ENCODE measurements at places on chromosomes 4 and X. TPM values are rescaled to one million over a fixed set of nuclear protein-coding genes. Genes with fewer than 3 reads are reported as not detected.

CXCR3 gene
- not detected for total RNA-seq

MMRN1 gene
- total RNA-seq = 818 TPM

ATP10D gene
- 55.2 TPM for total RNA-seq

TLR6 gene
- 0.65 TPM for total RNA-seq

REELD1 gene
- total RNA-seq = not detected

SH3RF1 gene
- 12.3 TPM for total RNA-seq

AKAP4 gene
- total RNA-seq = not detected

GAGE12C gene
- total RNA-seq = not detected

OTC gene
- total RNA-seq = not detected

SPANXN3 gene
- not detected for total RNA-seq

MAGEA11 gene
- total RNA-seq = not detected

GALNTL6 gene
- total RNA-seq = not detected

ZFYVE28 gene
- 3.3 TPM for total RNA-seq

PAGE5 gene
- not detected for total RNA-seq

KLHL13 gene
- total RNA-seq = 18.5 TPM

USP9X gene
- total RNA-seq = 86.3 TPM

THAP9 gene
- total RNA-seq = 5.6 TPM

ENPEP gene
- not detected for total RNA-seq

SMS gene
- 291 TPM for total RNA-seq

ANXA5 gene
- total RNA-seq = 424 TPM

JAKMIP1 gene
- total RNA-seq = not detected

GC gene
- total RNA-seq = not detected

KIT gene
- total RNA-seq = 24.0 TPM

HSPA4L gene
- total RNA-seq = 8.1 TPM

YIPF6 gene
- 25.2 TPM for total RNA-seq

POU4F2 gene
- not detected for total RNA-seq

Data from epithelial cell of umbilical artery (primary cell).